Transverse colon (tissue), 4 donors: ENCODE measurements at places on chromosomes 3 and 15. TPM values are rescaled to one million over a fixed set of nuclear protein-coding genes. Genes with fewer than 3 reads are reported as not detected.

DNA sequence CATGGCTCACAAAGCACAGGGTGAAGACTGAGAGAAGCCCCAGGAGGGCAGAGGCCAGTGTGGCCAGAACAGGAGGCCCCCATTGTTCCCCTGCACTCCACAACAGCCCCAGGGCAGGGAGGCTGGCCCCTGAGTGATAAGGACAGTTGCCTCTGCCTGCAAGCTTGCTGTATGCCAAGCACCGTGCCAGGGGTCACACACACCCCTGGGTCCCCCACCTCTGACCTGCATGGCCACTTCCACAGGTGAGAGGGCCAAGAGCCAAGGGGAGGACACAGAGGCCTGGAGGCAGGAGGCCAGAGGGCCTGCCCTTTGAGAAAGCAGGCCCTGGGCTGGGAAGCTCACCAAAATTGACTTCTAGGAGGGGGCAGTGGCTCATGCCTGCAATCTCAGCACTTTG lies 23.7 kb downstream of the ATRIP start:
- no peak overlapping the region for H3K4me3 ChIP-seq
- peak overlapping the region; percentile 9 for H3K27ac ChIP-seq
- DNase-seq: no peak

GRCh38 chr15:85534031-85534430 lies 153.6 kb downstream of the AKAP13 start:
- no peak overlapping the region for H3K4me3 ChIP-seq
- peak; percentile 35 for DNase-seq
- H3K27me3 ChIP-seq: no peaks in the 10 kb centered on the region
- H3K4me1 ChIP-seq: no peaks in the 10 kb centered on the region

- H3K27me3 ChIP-seq: no peaks in the 10 kb centered on the region
- H3K36me3 ChIP-seq: no peaks in the 10 kb centered on the region
- H3K27ac ChIP-seq: no peak overlapping the region
- no peak for DNase-seq
Measured at GRCh38 chr3:144384241-144384979, 412.8 kb downstream of the DIPK2A start.

- no peaks in the 10 kb centered on the region for H3K36me3 ChIP-seq
- DNase-seq: no peak
- no peak overlapping the region for H3K27ac ChIP-seq
- H3K27me3 ChIP-seq: no peaks in the 10 kb centered on the region
Measured at GRCh38 chr3:183340222-183340621, 87.2 kb downstream of the B3GNT5 start.

SEMA6D gene
- total RNA-seq: 44.1 TPM

FAM81A gene
- total RNA-seq: not detected

UQCC5 gene
- 4.0 TPM for total RNA-seq

GRCh38 chr3:197406266-197406665 lies 107.9 kb upstream of the DLG1 start:
- no peaks in the 10 kb centered on the region for H3K36me3 ChIP-seq
- H3K27ac ChIP-seq: no peak overlapping the region
- DNase-seq: no peak

FANCD2OS gene
- not detected for total RNA-seq

GRCh38 chr15:95485367-95485766 lies 845.1 kb upstream of the NR2F2 start:
- no peak overlapping the region for H3K4me3 ChIP-seq
- no peaks in the 10 kb centered on the region for H3K4me1 ChIP-seq
- H3K36me3 ChIP-seq: no peaks in the 10 kb centered on the region
- DNase-seq: no peak
- no peak overlapping the region for H3K27ac ChIP-seq

DNA sequence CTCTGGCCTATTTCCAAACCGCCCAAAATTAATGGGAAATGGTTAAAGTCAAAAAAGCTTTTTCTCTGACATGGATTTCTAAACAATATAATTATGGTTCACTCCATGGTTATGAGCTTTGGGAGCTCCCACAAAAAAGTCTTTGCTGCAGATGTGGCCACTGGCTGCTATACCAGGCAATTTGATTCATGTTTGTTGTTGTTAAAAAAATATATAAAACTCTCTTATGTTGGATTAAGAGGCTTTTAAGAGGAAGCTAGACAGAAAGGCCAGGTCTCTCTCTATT lies 258.6 kb downstream of the TIGIT start:
- no peaks in the 10 kb centered on the region for H3K36me3 ChIP-seq
- H3K4me3 ChIP-seq: no peak overlapping the region
- no peak overlapping the region for H3K27ac ChIP-seq
- H3K4me1 ChIP-seq: no peaks in the 10 kb centered on the region

DNA sequence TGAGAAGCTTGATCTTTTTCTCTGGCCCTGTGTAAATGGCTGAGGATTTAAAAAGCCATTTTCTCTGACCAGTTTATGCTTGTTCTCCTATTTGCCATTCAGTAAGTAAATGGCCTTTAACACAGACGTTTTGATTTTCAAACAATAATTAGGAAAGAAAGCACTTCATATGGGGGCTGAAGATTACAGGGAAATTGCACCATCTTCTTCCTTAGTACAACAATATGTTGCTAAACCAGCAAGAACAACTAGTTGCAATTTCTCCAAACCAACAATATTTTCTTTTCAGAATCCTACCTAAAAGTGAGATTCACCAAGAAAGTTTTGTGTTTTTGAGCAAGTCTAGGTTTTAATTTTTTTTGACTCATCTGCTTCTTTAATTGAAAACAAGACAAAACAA lies 80.5 kb upstream of the CCNL1 start:
- no peaks in the 10 kb centered on the region for H3K4me1 ChIP-seq
- no peak overlapping the region for H3K27ac ChIP-seq
- no peak overlapping the region for H3K4me3 ChIP-seq
- DNase-seq: no peak
- H3K36me3 ChIP-seq: no peaks in the 10 kb centered on the region

DNA sequence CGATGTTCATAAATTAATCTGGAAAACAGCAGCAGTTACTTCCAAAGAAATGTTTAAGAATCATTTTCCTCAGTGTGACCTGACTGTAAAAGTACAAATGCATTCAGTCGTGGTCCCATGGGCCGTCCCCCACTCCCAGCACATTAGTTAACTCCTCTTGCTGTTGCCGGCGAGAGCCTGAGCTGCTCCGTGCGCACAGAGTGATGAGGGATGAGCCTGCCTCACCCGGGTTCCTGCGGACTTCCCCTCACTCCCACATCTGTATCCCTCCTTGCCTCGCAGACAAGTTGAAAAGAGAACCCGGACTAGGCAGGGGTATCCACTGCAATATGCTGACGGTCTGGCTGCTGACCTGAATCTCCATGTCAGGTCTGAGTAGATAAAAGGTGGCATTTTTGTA lies 861.7 kb upstream of the NR2F2 start:
- DNase-seq: no peak
- no peak overlapping the region for H3K27ac ChIP-seq
- H3K4me3 ChIP-seq: no peak overlapping the region

DNA sequence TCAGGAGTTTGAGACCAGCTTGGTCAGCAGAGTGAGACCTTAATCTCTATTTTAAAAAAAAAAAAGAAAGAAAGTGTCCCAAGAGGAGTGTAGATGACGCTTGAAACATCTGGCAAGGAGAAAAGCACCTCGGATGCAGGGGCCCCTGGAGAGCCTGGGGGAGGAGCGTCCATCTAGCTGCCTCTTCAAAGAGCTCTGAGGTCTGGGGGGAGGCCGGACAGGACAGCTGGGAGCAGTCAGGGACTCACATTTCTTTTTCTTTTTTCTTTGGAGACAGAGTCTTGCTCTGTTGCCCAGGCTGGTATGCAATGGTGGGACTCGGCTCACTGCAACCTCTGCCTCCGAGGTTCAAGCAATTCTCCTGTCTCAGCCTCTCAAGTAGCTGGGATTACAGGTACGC lies 3.3 kb upstream of the IDH2 start:
- no peaks in the 10 kb centered on the region for H3K27me3 ChIP-seq
- DNase-seq: no peak
- H3K36me3 ChIP-seq: no peaks in the 10 kb centered on the region
- H3K4me1 ChIP-seq: peaks cover 35% of the 10 kb centered on the region
- H3K4me3 ChIP-seq: no peak overlapping the region

DNA sequence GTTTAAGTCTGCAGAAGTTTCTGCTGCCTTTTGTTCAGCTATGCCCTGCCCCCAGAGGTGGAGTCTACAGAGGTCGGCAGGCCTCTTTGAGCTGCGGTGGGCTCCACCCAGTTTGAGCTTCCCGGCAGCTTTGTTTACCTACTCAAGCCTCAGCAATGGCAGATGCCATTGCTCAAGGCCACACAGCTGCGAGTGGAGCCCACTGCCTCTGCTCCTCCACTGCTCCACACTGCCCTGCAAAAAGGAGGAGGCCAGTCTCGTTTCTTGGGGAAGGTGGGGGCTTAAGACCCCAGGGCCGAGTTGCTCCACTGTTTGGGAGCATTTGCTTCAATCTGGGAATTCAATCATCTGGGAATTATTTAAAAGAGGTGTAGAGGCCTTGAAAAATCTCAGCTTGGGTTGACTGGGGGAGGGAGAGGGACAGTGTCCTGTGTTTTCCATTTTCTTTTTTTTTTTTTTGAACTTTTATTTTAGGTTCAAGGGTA lies 144.6 kb upstream of the MEF2A start:
- DNase-seq: no peak
- no peaks in the 10 kb centered on the region for H3K4me1 ChIP-seq
- H3K27ac ChIP-seq: no peak overlapping the region
- no peaks in the 10 kb centered on the region for H3K27me3 ChIP-seq
- H3K4me3 ChIP-seq: no peak overlapping the region

- no peaks in the 10 kb centered on the region for H3K36me3 ChIP-seq
- H3K4me3 ChIP-seq: no peak overlapping the region
- no peaks in the 10 kb centered on the region for H3K4me1 ChIP-seq
Measured at GRCh38 chr3:19644405-19644804, 289.6 kb downstream of the EFHB start.

AP3B2 gene
- not detected for total RNA-seq

GRCh38 chr15:89632563-89633430 lies 22.5 kb downstream of the KIF7 start:
- H3K36me3 ChIP-seq: no peaks in the 10 kb centered on the region
- H3K4me1 ChIP-seq: no peaks in the 10 kb centered on the region
- H3K27ac ChIP-seq: no peak overlapping the region
- DNase-seq: no peak

DNA sequence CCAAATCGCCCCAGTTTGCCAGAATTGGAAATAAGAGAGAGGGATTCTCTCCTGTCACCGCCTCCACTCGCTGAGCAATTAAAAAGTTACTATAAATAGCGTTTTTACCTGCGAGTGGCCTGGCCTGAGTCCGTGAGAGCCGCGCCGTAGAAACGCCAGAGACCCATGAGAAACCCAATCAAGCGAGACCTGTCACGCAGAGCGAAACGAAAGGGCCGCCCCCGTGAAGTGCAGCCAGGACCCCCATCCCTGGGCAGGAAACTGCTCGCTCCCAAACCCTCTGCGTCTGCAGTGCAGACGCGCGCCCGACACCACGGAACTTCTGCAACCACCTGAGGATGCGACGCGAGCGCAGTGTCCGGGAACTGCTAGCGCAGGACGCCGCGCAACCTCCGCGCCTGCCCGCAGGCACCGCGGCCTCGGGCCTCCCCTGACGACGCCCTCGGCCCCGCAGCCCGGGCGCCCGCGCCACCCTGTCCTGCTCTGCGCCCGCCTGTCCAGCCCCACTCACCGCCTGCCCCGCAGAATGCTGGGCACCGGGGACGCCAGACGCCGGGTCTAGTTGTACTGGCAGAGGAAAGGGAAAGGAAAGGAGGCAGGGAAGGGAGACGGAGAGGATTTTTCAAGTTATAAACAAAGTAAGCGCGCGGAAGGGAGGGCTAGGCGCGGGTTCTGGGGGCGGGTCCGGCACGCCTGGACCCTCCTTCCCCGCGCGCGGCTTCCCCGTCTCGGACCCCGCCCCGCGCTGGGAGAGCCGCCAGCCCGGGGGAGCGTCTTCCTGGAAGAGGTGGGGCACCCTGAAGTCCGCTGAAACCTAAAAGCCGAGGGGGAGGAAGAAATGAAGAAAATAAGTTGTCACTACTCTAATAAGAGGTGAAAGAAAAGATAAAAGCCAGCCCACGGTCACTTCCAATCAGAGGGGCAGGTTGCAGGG lies at the start of gene PLSCR4:
TSS of gene PLSCR4 (minus strand) at position 657 of the 934 bp plus-strand sequence. CDS start 29,034 bp downstream, outside the sequence.
- peak; percentile 82 for DNase-seq

DNA sequence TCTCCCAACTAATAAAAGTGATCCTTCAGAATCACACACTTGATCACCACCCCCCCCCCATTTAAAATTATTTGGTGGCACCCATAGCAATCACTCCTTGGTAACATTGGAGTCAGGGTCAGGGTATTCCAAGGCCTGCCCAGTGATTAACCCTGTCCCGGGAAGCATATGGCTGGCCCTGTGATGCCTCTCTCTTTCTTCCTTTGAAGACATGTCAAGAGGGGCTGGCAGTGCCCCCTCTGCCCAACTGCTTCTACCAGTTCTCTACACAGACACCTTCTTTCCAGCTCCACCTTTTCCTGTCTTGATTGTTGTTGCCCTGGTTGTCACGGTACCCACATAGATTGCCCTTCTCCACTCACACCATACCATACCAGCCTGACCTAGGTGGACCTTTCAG lies 30.9 kb upstream of the MANF start:
- no peaks in the 10 kb centered on the region for H3K27me3 ChIP-seq
- no peaks in the 10 kb centered on the region for H3K36me3 ChIP-seq
- no peak overlapping the region for H3K4me3 ChIP-seq
- no peaks in the 10 kb centered on the region for H3K4me1 ChIP-seq

DNA sequence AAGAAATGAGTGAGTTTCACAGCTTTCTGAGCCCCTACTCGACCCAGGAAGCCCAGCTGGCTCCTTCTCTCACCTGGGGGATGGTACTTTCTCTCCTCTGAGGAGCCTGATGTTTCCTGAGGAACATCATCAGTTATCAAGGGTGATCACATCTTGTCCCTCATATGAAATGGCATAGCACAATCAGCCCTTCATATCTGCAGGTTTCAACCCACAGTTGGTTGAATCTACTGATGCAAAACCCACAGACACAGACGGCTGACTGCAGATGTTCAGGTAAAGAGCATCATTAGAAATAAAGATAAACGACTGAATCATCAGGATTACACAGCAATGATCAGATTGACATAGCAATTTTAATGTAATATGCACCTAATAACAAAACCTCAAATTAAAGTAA lies 93.6 kb upstream of the OSTN start:
- no peak overlapping the region for H3K4me3 ChIP-seq
- no peaks in the 10 kb centered on the region for H3K36me3 ChIP-seq
- no peak for DNase-seq
- H3K27me3 ChIP-seq: no peaks in the 10 kb centered on the region

DNA sequence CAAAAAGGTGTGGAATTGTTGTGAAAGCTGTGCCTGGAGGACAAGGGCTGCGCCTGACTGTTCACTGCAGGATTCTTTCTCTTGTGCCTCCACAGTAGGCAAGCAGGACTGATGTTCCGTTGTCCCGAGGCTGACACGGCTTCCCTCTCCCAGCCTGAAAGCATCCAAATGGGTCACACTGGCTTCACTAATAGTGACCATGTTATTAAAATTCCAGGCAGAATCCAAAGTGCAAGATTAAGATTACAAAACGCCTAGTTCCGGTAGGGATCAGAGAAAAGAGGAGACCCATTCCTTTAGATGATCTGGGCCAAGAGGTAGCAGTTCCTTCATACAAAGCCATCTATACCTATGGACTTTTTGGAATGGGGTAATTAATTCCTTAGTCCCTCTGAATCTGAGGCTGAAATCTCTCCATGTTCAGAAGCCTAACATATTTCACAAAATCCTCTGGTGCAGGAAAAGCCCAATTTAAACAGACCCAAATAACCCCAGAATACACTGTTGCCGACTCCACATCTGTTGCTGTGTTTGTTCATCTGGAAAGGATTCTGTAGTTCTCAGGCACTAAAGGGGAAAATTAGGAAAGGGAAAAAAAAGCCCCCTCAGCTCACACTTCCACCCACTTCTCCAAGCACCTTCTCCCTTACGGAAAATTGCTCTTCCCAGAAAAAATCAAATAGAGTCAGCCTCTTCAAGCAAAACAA lies 145.9 kb downstream of the RORA start:
- H3K27me3 ChIP-seq: no peaks in the 10 kb centered on the region
- no peak overlapping the region for H3K4me3 ChIP-seq
- H3K27ac ChIP-seq: peak overlapping the region; percentile 55
- DNase-seq: no peak
